Kidney glomerular epithelial cell (primary cell): ENCODE measurements at places on chromosomes 12 and 14.

GRCh38 chr12:61542551-61542950, 717.7 kb upstream of the USP15 start:
- no peak for DNase-seq

DNA sequence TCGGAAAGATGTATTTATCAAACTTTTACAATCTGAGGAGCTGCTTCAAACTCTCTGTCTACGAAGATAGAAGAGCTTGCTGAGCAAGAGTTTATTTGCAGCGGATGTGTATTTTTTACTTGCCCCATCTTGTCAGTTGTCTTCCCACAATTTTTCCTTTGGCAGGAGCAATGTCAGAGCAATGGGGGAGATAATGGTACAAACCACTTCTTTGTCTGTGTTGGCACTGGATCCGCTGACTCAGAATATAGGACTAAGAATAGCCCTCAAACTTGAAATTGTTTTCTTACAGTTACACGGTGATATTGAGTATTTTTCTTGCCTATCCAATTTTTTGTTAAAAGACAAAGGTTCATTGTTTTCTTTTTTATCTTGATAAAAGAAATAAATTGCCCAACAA, 27.6 kb downstream of the HELB start:
- no peak for DNase-seq

- no peak for DNase-seq
These were observed 53.4 kb downstream of the RPH3A start for GRCh38 chr12:112844814-112845565.

DNA sequence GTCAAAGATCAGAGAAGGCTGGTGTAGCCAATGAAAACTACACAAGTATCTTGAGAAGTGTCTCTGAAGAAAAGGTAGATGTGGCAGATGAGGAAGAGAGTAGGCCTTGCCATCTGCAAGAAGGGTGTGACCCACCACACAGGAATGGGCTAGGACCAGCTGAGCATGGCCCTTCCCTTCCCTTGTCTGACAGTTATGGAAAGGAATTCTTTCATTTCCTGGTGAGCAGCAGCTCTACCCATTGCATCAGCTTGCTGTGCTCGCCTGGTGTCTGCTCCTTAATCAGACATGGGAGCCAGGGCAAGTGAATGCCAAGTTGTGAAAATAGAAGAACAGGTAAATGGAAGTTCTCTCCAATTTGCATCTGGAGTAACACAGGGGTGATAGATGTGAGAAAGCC, 145.2 kb upstream of the KRR1 start:
- DNase-seq = peak; percentile 37
